ENCODE measurements at places on chromosomes 2 and 18.

DNA sequence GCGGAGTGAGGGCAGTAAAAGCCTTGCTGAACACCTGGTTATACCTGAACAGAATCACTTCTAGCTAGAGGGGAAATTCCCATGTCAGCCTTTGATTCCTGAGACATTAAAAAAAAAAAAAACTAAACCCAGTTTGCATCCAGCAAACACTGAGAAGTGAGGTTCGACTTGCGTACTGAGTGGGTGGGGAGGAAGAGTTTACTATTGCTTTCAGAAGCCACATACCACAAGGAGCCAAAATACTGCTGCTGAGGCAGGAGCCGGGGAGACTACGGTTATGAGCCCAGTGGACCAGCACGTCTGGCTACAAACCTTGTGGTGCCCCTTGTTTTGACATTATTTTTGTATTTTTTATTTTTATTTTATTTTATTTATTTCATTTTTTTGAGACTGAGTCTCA, 2.7 kb downstream of the COLEC11 start:
- no peak for DNase-seq

DNA sequence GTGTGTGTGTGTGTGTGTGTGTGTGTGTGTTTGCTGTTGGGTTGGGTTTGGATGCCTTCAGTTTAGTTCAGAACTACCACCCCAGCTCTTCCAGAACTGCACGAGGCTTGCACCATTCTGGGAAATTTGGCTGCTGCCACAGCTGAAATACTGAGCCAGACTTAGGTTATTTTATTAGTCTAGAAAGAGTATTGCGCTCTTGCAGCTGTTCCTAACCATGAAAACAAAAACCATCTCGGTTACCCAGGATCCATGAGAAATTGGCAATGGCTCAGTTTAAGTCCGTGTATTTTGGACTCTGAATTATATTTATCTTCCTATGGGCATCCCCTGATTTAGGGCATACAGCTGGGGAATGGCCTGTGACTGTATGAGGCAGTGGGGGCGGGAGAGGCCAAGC, 83.2 kb downstream of the TANC1 start:
- DNase-seq, result no peak

DNA sequence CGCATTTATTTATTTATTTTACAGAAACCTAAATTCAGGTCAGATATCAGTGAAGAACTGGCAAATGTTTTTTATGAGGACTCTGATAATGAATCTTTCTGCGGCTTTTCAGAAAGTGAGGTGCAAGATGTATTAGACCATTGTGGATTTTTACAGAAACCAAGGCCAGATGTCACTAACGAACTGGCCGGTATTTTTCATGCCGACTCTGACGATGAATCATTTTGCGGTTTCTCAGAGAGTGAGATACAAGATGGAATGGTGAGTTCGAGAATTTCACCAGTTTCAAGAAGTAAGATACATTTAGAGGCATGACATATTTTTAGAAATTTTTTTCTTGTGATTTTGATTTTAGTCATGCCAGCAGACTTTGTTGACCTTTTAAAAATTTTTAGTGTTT, 4.6 kb downstream of the CDCA7 start:
- DNase-seq, result no peak

GRCh38 chr2:148812306-148812705, 62.7 kb upstream of the KIF5C start:
- DNase-seq, result no peak

GRCh38 chr2:55163941-55164390, 68.1 kb downstream of the CLHC1 start:
- no peak for DNase-seq

DNA sequence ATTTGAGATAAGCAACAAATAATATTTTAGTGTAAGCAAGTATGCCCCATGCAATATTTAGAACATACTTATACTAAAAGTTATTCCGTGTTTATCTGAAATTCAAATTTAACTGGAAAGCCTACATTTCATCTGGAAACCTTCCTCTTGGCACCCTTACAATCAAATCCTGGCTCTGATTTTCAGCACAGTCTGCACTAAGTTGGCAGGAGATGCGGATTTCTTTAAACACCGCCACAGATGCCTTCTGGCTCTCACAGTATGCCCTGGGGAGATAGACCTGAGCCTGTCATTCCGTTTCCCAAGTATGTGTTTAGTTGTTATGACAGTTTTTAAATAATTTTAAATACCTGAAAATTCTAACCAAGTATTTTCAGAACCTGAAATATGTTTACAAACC, 7.3 kb upstream of the MLPH start:
- DNase-seq, result no peak

GRCh38 chr2:102181376-102181775, 5.4 kb upstream of the IL1RL2 start:
- DNase-seq, result no peak

DNA sequence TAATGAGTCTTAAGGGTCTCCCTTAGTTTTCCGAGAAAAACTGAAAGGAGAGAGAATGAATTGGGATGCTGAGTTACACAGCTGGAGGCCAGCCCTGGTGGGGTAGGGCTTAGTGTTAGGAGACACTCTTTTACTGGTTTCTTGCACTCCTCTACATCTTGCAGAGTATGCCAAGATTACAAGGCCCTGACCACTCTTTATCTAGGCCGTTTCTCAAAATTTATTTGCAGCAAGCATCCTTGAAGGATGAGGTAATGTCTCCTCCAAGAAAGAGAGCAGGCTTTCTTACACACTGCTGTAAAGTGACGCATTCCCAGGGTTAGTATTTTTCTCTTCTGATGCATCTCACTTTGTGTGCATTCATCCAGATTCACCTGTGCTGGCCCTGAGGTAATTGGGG, 166.2 kb downstream of the TDRD15 start:
- DNase-seq, result no peak

DNA sequence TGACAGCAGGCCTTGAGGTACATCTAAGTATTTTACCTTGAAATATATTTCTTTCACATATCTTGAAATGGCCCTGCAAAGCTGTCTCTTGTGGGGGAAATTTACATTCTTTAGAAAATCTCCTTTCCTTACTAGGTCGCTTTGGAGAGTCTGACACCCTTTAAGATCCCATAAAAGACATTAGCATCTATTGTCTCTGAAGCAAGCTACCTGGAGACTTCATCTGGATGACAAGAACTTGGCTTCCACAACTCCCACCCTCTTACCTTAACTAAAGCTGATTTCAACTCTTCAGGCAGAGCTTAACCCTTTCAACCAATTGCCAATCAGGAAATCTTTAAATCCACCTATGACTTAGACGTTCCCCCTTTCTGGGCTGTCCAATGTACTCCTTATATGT, 219.3 kb downstream of the PIEZO2 start:
- no peak for DNase-seq

GRCh38 chr2:220455351-220455990, 828.0 kb downstream of the SLC4A3 start:
- no peak for DNase-seq

GRCh38 chr2:241050624-241051577, 51.2 kb downstream of the MTERF4 start:
- no peak for DNase-seq

DNA sequence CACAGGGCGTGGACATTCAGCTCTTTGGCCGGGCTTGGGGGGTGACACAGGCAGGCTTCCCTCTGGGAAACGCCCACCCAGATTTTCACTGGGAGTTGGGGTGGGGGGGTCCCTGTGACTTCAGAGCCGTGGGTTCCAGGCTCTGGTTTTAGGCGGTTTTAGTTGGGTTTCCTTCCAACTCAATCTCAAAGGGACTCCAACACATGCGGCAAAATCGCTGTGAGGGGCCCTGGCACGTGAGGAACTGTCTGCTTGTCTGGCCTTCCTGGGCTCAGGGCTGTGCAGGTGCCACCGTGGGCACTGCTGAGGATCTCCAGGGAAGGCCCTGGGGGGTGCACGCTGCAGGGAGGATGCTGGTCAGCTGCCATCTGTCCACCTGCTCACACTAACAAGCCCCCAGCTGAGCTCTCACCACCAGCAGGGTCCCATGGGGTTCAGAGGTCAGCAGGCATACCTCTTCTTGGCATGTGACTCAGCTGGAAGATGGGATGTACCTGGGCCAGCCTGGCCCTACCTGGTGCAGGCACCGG, 11.7 kb downstream of the HS6ST1 start:
- DNase-seq, result no peak

DNA sequence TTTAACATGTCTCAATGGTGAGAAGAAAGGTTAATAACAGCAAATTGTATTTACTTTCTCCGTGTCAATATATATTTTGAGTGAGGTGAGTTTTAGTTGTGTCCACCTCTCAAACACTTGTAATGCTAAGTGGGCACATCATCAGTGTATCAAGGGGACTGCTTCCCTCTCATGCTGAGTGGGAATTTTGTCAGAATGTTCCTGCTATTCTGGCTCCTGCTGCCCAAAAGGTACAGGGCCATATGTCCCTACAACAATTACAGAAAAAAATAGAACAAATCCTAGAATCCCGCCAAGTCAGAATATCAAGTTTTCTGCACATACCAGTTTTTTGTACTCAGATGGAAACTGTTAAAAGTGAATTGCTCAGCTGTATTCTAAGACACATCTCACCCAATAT, 5.4 kb upstream of the CERKL start:
- no peak for DNase-seq

- DNase-seq, result no peak
Observed at GRCh38 chr2:177355874-177356273, 36.7 kb upstream of the AGPS start.

DNA sequence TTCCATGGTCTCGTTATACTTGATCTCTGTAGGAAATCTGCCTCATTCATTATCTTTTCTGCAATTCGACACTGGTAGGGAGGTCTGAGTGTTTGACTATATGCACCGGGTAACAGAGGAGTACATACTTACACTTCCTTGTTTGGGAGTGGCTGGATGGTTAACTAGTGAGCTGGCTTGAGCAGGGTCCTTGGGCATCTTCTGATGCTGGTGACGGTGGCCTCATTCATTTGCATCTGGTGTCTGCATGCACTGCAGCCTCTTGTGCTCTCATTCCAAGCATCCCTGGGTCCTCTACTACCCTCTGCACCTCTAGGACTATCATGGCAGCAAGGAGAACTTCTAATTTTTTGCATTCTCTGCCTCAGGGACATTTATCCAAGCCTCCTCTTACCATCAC, 100.0 kb upstream of the TCF4 start:
- no peak for DNase-seq

DNA sequence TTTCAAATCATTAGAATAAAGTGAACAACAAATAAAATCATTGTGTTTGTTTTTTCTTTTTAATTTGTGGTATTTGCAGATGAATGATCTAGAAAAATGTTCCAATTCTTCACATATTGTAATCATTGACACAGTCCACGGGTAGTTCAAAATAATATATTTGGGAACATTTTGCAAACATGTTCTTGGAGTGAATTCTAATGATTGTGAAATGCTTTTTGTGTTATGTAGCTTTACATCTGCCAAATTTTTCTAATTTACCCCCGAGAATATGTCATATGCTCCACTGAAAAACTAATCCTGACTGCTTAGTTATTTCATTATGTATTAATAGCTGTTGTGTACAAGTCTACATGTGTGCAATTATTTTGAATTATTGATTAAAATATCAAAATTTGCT, 1468.4 kb upstream of the NXPH2 start:
- no peak for DNase-seq

- no peak for DNase-seq
Observed at GRCh38 chr2:165911231-165911630, 42.3 kb downstream of the TTC21B start.

DNA sequence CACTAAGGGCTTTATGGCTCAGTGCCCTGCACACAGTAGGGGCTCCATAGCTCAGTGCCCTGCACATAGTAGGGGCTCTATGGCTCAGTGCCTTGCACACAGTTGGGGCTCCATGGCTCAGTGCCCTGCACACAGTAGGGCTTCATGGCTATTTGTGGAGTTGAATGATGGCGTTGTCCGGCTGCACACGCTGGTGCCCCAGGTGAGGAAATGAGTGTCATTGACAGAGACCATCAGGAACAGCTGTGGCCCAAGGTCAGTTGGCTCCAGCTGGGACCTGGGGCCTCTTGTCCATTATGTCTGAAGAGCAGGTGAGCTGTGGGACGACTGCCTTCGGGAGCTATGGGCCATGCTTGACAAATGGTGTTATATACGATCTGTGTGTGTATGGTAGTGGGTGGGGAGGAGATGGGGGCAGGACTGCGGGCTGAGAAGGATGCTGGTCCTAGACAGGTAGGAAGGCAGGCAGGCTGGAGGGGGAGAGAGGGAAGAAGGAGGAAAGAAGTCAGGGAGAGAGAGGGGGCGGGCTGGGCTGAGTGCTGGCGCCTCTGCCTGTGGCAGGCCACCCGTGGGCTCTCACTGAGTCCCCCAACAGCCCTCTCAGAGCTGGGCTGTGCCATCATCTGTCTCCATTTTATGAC, 130.6 kb downstream of the CLIP4 start:
- DNase-seq, result no peak

- no peak for DNase-seq
Observed at GRCh38 chr2:143730155-143730952, 601.1 kb downstream of the ARHGAP15 start.

DNA sequence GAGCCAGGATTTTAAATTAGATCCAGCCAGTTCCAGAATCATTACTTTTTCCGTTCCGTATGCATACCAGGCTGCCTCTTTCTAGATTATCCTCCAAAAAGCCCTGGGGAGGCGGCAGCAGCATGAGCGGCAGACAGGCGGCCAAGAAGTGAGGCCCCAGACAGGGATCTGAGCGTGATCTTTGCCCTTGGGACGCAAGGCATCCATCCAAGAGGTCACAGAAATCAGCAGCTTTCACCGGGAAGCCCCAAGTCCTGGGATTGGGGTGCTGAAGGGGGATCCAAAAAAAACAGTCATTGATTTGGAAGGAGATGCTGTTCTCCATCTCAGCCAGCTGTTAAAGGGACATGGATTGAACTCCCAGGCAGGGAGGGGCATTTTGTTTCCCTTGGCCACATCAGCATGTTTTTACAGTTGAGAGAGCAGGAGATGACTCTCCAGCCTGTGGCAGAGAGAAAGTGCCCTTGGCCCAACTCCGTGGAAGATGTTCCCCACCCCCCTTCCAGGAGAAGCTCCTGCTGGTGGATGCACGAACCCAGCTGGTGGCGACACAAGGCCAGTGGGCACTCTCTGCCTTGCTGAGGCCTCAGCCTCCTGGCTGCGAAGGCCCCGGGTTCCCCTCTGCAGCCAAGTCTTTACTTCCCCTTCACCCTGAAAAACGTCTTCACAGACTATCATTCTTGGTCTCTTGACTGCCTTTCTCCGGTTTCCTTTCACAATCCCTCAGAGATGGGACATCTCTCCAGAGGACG, 265.6 kb downstream of the ANAPC1 start:
- no peak for DNase-seq

DNA sequence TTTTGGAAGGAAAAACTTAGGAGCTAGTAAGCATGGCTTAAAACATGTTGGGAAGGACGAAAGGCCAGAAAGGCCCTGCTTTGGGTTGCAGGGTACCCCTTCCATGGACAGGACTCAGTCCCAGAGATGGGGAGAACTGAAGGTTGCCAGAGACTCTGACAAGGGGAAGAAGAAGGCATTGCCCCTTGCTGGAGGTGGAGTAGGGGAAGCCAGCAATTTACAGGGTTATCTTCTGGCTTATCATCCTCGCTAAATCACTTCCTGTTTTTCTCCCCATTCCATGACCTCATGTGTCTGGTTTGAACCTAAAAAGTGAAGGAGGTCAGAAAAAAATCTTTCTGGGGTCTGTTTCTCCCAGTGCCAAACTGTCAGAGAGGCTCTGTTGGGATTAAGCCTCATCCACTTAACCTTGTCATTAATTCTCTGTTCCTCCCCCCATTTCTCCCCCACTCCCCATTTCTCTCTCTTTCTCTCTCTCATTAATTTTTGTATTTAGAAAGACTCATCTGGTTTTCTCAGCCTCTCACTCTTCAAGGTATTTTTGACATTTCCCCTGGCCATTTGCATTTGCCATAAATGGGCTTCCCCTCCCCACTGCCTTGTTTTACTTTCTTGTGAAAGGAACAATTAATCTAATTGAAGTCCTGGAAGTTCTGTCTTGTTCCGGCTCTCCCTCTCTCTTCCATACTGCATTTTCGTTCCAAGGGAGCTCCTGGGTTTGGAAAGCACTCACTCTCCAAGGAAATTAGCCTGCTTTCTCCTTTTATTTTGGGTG, 17.4 kb downstream of the NRP2 start:
- DNase-seq, result no peak

Measured in stimulated activated CD4-positive, alpha-beta T cell treated with anti-CD3 and anti-CD28 coated beads, Interleukin-2, amount 100 ng/mL, for 4 hours (primary cell).